ENCODE measurements at places on chromosomes 5 and 9.

GRCh38 chr5:3092664-3093063, 341.2 kb upstream of the IRX2 start:
- DNase-seq, result no peak

DNA sequence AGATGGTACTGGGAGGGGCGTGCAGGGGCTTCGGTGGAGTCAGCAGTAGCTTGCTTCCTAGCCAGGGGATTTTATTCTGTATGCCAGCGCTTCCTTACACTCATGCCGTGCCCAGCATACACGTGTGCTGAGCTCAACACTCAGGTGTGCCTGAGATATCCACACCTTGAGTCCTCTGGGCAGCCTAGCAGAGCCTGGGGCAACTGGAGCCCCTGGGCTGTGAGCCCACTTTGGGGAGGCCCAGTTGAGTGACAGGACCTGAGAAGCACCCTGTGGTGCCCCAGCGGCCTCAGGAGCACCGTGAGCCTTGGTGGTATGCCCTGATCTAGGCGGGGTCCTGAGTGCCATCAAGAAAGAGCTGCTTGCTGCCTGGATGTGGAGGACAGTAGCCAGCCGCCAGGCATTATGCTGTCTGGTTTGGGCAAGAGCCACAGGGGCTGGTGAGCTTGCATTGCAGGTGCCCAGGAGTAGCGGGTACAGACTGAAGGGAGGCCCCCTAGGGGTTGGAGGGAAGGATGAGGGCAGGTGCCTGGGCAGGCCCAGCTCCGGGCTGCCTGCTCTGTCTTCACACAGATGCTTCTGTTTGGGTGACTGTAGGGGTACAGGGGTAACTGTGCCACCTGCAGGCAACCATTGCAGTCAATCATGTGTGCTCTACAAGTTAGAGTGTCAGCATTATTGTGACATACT, 42.9 kb downstream of the BNIP1 start:
- peak; percentile 59 for DNase-seq

GRCh38 chr9:134209731-134210311, 45.5 kb upstream of the RNU6ATAC start:
- DNase-seq, result no peak

GRCh38 chr5:167936022-167936421, 355.4 kb upstream of the WWC1 start:
- no peak for DNase-seq

DNA sequence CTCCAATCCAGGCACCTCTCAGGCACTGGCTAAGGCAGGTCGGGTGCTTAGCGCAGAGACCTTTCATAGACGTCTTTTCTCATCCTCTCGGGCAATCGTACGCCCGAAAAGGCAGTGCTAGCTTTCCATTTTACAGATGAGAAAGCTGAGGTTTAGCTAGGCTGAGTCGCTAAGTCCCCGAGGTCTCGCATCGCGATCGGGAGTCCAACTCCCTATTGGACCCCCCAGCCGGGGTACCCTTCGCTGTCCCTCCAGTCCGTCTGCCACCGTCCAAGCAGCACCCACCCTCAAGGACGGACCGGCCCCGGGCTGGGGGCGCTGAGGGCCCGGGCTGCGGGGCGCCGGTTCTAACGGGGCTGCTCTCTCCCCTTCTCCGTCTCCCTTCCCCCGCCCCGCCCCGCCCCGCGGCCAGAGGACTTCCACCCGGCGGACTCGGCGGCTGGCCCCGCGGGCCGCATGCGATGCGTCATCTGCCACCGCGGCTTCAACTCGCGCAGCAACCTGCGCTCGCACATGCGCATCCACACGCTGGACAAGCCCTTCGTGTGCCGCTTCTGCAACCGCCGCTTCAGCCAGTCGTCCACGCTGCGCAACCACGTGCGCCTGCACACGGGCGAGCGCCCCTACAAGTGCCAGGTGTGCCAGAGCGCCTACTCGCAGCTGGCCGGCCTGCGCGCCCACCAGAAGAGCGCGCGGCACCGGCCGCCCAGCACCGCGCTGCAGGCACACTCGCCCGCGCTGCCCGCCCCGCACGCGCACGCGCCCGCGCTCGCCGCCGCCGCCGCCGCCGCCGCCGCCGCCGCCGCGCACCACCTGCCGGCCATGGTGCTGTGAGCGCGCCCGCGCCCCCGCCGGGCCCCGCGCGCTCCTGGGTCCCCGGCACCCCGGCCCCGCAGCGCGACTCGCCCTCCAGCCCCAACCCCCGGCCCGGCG, 12.5 kb upstream of the EXOSC2 start:
- peak; percentile 90 for DNase-seq

- no peak for DNase-seq
Observed at GRCh38 chr5:152556784-152557183, 151.7 kb upstream of the NMUR2 start.

All from iPS-NIHi11 (cell line).